ENCODE measurements at places on chromosomes 1 and 21.

DNA sequence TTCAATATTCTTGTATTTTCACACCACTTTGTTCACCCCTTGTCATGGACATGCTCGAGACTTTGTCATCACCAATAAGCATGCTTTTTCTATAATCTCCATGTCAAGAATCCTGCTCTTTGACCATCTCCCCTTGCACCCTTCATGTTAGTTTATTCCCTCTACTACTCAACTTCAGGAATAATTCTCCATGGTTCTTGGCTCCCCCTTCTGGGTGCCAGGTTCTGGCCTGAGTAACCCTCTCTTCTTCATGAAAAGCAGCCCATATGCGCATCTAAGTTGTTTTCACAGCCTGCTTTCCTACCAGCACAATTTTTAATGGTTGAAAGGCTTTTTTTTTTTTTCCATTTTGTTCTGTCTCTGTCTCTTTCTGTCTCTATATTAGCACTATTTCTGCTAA, 160.7 kb downstream of the LEPR start:
- DNase-seq: no peak

DNA sequence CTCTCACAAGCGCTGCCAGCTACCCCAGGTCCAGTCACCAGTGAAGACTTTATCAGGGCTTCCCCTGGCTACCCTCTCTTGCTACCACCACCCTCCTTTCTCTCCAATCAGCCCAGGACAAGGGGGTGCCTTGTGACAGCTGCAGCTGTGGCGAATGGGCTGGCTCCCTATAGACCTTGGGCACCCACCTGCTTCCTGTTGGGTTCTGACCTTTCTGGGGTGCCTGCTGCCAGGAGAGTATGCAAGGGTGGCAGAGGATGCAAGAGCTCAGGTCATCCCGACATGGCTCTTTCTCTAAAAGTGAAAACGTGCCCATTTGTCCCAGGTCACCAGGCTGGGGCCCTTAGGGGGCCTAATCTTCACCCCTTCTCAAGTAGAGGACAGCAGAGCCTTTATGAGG, 6.6 kb downstream of the KLHDC8A start:
- no peak for DNase-seq

DNA sequence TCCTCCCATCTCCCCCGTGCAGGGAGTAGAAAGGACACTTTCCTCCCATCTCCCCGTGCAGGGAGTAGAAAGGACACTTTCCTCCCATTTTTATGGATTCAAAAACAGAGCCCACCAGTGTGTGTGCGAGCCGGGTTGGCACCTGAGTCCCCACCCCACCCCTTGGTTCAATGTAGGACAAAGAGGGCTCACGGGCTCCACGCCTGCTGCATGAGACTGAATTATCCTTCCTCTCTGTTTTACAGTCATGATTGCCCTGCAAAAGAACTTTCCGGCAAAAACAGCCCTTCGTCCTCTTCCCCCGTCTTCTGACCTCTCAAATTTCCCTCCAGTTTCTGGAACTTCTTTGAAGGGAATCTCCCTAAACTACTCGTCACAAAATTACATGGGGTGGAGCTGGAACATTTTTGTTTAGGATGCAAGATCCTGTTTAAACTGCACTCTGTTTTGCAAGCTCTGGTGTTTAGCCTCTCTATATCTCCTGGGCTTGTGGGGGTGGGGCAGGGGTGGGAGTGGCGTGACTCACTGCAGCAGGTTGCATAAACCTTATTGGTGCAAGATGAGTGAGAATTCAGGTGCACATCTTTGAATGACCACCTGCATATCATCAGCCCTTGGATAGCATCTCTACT, 99.8 kb downstream of the PSMG1 start:
- no peak for DNase-seq

- no peak for DNase-seq
Measured at GRCh38 chr1:29749024-29749945, 513.0 kb downstream of the PTPRU start.

- DNase-seq: no peak
Measured at GRCh38 chr1:21290546-21290944, 282 bp upstream of the ECE1 start.
